SJSA1 (cell line): ENCODE measurements at places on chromosomes 12 and 14. TPM values are rescaled to one million over a fixed set of nuclear protein-coding genes. Genes with fewer than 3 reads are reported as not detected.

SPTB gene
- total RNA-seq = 1.1 and 2.0 TPM in 2 replicates

PRB3 gene
- total RNA-seq = not detected in 2 replicates

GDF11 gene
- total RNA-seq = 1.7 and 2.7 TPM in 2 replicates

ARMH4 gene
- total RNA-seq = 0.29 TPM in 1 of 2 replicates, not detected in the other

DDIT3 gene
- total RNA-seq = 564 and 686 TPM in 2 replicates

GDF3 gene
- total RNA-seq = not detected in 2 replicates

KRT5 gene
- total RNA-seq = not detected in 2 replicates

LRRC9 gene
- total RNA-seq = not detected in 2 replicates

KCNA5 gene
- total RNA-seq = not detected in 2 replicates

SLC22A17 gene
- 1.7 and 3.2 TPM in 2 replicates for total RNA-seq

KRT71 gene
- total RNA-seq = not detected in 2 replicates

NOVA1 gene
- not detected in 2 replicates for total RNA-seq

PRR13 gene
- 44.7 and 80.1 TPM in 2 replicates for total RNA-seq

DUSP6 gene
- total RNA-seq = 10.3 and 11.0 TPM in 2 replicates

CDCA3 gene
- total RNA-seq = 143 and 156 TPM in 2 replicates

COX8C gene
- total RNA-seq = not detected in 2 replicates

- H3K36me3 ChIP-seq = no peaks in the 10 kb centered on the region
- no peak overlapping the region for H3K4me3 ChIP-seq
- H3K27ac ChIP-seq = no peak overlapping the region
These were observed 68.6 kb downstream of the TNFAIP2 start for GRCh38 chr14:103191844-103192243.

DNA sequence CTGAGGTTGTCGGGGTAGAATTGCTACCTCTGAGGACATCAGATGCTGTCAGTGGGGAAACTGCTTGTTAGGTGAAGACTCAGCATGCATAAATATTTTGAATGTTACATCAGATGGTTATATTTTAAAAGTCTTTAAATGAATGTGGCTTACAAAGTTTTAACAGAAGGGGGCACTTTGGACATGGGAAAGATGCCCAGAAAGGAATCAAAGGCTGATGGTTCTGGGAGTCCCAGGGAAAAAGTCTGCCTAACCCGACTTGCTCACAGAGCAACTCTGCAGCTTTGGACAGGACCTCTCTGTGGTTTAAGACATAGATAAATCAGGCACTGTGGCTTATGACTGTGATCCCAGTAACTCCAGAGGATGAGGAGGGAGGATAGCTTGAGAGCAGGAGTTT lies 474.9 kb downstream of the ATP23 start:
- no peaks in the 10 kb centered on the region for H3K27me3 ChIP-seq
- H3K4me3 ChIP-seq = no peak overlapping the region
- H3K36me3 ChIP-seq = no peaks in the 10 kb centered on the region
- peak; percentile 49 for DNase-seq

DNA sequence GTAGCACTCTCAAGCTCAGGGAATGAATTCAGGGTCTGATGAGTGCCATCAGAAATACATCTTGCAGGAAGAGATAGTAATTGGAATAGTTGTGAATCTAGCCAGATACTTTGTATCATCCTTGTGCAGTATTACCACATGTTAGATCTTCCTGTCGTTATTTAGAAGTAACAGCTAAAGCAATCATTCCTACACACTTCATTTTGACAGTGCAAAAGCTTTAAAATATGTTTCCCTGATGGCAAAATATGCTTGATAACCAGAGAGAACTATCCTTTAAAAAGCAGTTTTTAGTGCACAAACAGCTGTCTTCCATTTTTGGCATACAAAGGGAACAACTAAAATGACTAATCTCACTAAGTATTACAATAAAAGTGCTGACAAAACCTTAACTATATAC lies 149.5 kb upstream of the SLC38A2 start:
- H3K27me3 ChIP-seq = peaks cover 4% of the 10 kb centered on the region
- no peak overlapping the region for H3K4me3 ChIP-seq
- H3K4me1 ChIP-seq = peaks cover 36% of the 10 kb centered on the region
- DNase-seq = no peak
- no peak overlapping the region for H3K27ac ChIP-seq
- no peaks in the 10 kb centered on the region for H3K36me3 ChIP-seq

DNA sequence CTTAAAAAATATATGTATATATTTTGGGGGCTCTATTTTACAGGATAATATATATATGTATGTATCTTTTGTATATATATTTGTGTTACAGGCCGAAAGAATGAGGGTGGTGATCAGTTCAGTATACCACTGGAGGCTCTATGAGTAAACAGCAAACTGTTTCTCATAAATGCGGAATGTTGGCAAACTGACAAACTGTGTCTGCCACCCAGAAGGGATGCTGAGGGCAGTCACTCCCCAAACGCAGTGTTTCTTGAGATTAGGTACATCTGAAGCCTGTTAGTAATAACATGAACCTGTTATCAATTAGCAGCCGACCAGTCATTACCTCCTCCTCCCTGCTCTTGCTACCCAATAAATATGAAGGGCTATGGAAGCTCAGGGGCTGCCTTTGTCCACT lies 20.8 kb downstream of the TNFAIP2 start:
- H3K4me1 ChIP-seq = peaks cover 27% of the 10 kb centered on the region
- H3K27me3 ChIP-seq = no peaks in the 10 kb centered on the region
- no peaks in the 10 kb centered on the region for H3K36me3 ChIP-seq
- peak; percentile 89 for DNase-seq
- no peak overlapping the region for H3K4me3 ChIP-seq
- H3K27ac ChIP-seq = peak overlapping the region; percentile 88

DNA sequence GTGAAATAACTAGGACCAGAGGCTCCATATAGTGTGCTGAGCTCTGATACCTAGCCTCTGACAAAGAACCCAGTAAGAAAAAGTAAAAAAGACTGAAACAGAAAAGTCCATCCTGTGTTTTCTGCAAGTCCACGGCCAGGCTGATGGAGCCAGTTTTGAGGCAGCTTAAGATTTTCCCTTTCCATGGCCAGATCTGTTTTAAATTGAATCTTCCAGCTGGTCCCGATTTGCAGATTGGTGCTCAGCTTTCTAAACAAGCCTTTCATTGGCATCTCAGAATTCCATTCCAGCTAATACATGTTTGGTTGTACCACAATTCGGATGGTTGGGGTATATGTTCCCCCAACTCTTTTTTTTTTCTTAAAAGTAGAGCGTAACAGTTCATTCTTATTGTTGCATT lies 152.0 kb downstream of the DACT1 start:
- H3K36me3 ChIP-seq = no peaks in the 10 kb centered on the region
- H3K27me3 ChIP-seq = peaks cover 3% of the 10 kb centered on the region
- no peaks in the 10 kb centered on the region for H3K4me1 ChIP-seq
- H3K27ac ChIP-seq = no peak overlapping the region
- DNase-seq = no peak

- H3K4me3 ChIP-seq = no peak overlapping the region
- H3K27ac ChIP-seq = no peak overlapping the region
- DNase-seq = no peak
- H3K27me3 ChIP-seq = no peaks in the 10 kb centered on the region
- H3K36me3 ChIP-seq = no peaks in the 10 kb centered on the region
These were observed 26.8 kb upstream of the ADAMTS20 start for GRCh38 chr12:43578782-43579181.

GRCh38 chr12:104582739-104583138 lies 126.0 kb downstream of the CHST11 start:
- H3K4me3 ChIP-seq = no peak overlapping the region
- no peak overlapping the region for H3K27ac ChIP-seq
- DNase-seq = no peak
- peaks cover 14% of the 10 kb centered on the region for H3K4me1 ChIP-seq

- DNase-seq = no peak
- H3K27ac ChIP-seq = no peak overlapping the region
- H3K27me3 ChIP-seq = no peaks in the 10 kb centered on the region
- peaks cover 14% of the 10 kb centered on the region for H3K4me1 ChIP-seq
- no peak overlapping the region for H3K4me3 ChIP-seq
These were observed 24.2 kb upstream of the INF2 start for GRCh38 chr14:104665114-104665656.

DNA sequence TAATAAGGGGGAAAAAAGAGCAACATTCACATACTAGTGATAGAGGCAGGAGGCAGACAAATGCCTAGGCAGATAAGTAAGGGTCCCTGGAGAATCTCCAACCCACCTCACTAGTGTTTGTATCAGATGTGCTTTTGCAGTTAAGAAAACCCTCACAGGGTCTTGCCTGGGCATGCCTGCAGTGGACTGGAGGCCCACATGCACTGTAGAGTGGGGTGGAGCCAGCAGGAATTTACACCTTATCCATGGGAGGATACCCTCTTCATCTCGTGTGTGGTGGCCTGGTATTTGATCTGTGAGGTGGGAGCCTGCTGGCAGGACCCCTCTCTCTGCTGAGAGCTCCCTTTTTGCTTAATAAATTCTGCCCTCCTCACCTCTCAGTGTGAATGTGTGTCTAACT lies 238.0 kb upstream of the SLC16A7 start:
- no peak for DNase-seq
- H3K36me3 ChIP-seq = no peaks in the 10 kb centered on the region
- no peaks in the 10 kb centered on the region for H3K27me3 ChIP-seq
- no peak overlapping the region for H3K4me3 ChIP-seq

DNA sequence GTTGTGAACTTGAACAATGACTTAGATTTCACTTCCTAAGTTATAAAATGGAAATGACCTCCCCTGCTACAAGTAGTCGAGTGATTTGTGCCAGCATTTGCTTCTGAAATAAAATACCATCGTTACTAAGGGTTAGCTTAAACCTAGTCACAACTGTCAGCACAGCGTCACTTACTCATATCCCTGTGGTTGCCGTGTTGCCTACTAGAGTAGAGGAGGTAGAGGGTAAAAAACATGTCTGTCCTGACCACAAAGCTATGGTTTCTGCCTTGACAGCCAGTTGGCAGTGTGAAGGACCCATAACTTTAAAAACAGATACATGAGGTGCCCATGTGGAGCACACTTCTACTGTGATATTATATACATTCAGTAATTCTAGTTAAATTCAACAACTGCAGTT lies 234.2 kb upstream of the RGS6 start:
- no peak overlapping the region for H3K4me3 ChIP-seq
- H3K27ac ChIP-seq = no peak overlapping the region
- no peaks in the 10 kb centered on the region for H3K27me3 ChIP-seq

GRCh38 chr12:81245907-81246570 lies 168.2 kb downstream of the ACSS3 start:
- H3K4me1 ChIP-seq = no peaks in the 10 kb centered on the region
- no peaks in the 10 kb centered on the region for H3K36me3 ChIP-seq
- no peak overlapping the region for H3K27ac ChIP-seq
- H3K4me3 ChIP-seq = no peak overlapping the region

- peaks cover 55% of the 10 kb centered on the region for H3K27me3 ChIP-seq
- peaks cover 14% of the 10 kb centered on the region for H3K4me1 ChIP-seq
- H3K4me3 ChIP-seq = peak overlapping the region; percentile 39
- H3K36me3 ChIP-seq = no peaks in the 10 kb centered on the region
- H3K27ac ChIP-seq = no peak overlapping the region
These were observed 629 bp downstream of the KCNMB4 start for GRCh38 chr12:70366581-70367257.

- H3K27me3 ChIP-seq = no peaks in the 10 kb centered on the region
- peak overlapping the region; percentile 63 for H3K27ac ChIP-seq
- peaks cover 7% of the 10 kb centered on the region for H3K4me1 ChIP-seq
- peaks cover 4% of the 10 kb centered on the region for H3K36me3 ChIP-seq
- peak; percentile 57 for DNase-seq
These were observed 885 bp upstream of the PALS1 start for GRCh38 chr14:67240168-67240932.

DNA sequence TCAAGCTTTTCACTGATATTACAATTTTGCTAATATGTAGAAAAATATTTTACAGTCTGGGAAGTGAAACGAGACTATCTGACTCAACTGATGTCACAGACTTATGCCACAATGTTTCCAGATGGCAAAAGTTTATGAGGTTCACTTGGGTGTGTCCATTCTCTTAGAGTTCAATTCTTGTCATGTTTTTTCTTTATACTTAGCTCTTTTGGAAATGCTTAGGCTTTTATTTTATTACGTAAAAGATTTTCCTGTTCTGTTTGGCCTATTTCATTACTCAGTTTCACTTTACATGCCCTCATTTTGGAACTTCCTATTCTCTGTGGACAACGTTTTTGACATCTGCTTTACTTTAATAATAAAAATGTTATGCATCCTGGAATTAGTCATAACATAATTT lies 2.1 kb upstream of the PDZRN4 start:
- peaks cover 10% of the 10 kb centered on the region for H3K4me1 ChIP-seq
- H3K4me3 ChIP-seq = no peak overlapping the region
- no peaks in the 10 kb centered on the region for H3K36me3 ChIP-seq
- no peak overlapping the region for H3K27ac ChIP-seq
- no peak for DNase-seq

- DNase-seq = no peak
- peaks cover 8% of the 10 kb centered on the region; the same call in 1 of the 2 replicates for H3K27me3 ChIP-seq
- no peaks in the 10 kb centered on the region for H3K36me3 ChIP-seq
- peaks cover 21% of the 10 kb centered on the region for H3K4me1 ChIP-seq
- H3K4me3 ChIP-seq = peak within 1 kb of the TSS; percentile 21
These were observed at the start of gene WNT5B for GRCh38 chr12:1628666-1629337. TSS of gene WNT5B (plus strand) at chr12:1629231. CDS start at chr12:1631355, 2,124 bp downstream.

DNA sequence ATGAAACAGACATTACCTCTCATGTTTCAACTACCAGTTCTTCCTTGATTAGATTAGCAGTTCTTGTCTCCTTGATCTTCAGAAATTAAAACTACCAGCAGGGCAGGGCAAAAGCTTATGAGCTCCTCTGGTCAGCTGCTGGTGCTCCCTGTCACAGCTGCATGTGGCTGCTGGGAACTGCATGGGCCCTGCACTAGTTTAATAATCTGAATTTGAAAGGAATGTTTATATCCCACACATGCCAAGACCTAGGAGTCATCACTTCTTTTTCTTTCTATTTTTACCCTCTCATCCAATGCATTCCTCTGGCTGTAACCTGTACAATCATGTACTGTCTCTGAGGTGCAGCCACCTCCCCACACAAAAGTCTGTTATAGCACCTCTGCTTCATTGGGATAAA lies 73.9 kb downstream of the ARMH4 start:
- H3K36me3 ChIP-seq = no peaks in the 10 kb centered on the region
- H3K4me1 ChIP-seq = peaks cover 45% of the 10 kb centered on the region
- no peak overlapping the region for H3K4me3 ChIP-seq
- DNase-seq = peak; percentile 72
- no peaks in the 10 kb centered on the region for H3K27me3 ChIP-seq

- peak; percentile 69 for DNase-seq
- no peak within 1 kb of the TSS for H3K27ac ChIP-seq
- no peaks in the 10 kb centered on the region for H3K27me3 ChIP-seq
- H3K4me1 ChIP-seq = peaks cover 45% of the 10 kb centered on the region
- H3K36me3 ChIP-seq = no peaks in the 10 kb centered on the region
These were observed at the start of gene AHNAK2 for GRCh38 chr14:104977681-104978653. TSS of gene AHNAK2 (minus strand) at chr14:104978374. CDS start at chr14:104978237, 137 bp downstream.
